ENCODE measurements at places on chromosomes 3 and 15. TPM values are rescaled to one million over a fixed set of nuclear protein-coding genes. Genes with fewer than 3 reads are reported as not detected.

DNA sequence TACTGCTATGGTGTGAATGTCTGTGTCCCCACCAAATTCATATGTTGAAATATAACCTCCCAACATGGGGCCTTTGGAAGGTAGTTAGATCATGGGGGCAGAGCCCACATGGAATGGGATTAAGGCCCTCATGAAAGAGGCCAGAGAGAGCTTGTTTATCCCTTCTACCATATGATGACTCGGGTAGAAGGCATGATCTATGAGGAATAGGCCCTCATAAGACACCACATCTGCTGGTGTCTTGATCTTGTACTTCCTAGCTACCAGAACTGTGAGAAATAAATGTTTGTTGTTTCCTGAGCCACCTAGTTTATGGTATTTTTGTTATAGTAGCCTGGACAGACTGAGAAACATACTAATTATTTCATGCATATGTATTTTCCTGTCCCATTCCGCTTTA is 51.9 kb downstream of the WWTR1 start:
- no peak for DNase-seq

- no peak for DNase-seq
These were observed 82.5 kb upstream of the CTNNB1 start for GRCh38 chr3:41116851-41117250.

- no peak for DNase-seq
These were observed 719.2 kb downstream of the NTRK3 start for GRCh38 chr15:87537295-87537694.

CSPG4 gene
- polyA plus RNA-seq, result 11.5 TPM

DNA sequence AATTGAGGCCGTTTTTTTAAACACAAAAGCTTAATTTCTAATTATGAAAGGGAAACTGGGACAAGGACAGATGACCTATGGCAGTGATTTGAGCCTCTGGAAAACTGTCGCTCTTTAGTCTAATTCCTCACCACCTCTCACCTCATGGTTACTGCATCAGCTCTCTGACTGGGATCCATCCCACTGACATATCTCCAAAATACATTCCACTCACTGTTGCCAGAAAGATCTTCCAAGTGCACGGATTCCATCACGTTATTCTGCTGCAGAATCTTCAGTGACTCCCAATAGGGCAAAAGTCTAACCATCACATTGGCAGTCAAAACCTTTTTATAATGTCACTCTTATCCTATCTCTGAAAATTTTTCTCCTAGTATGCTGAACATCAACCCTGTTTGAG is 132.3 kb upstream of the MB21D2 start:
- no peak for DNase-seq

DNA sequence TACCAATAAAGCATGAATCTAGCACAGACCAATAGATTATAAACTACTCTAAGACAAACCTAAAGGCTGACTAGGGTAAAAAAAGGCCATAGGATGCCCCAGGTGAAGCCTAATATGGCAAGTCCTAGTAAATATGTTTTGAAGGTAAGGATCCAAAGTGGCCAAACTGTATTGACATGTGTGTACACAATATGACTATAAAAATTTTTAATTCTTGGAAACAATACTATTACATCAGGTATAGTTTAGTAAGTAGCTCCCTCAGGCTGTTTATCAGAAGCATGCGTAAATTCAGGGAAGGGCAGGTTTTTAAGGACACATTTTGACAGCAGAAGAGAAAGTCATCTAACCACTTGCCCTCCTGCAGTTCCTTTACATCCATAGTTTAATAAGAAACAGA is 18.8 kb downstream of the GNB4 start:
- DNase-seq, result no peak

- peak; percentile 86 for DNase-seq
These were observed 24.5 kb upstream of the RAD18 start for GRCh38 chr3:8987645-8988383.

PYGO1 gene
- polyA plus RNA-seq, result 1.7 TPM

GOLGA8J gene
- not detected for polyA plus RNA-seq

GRCh38 chr3:55477306-55478303 is 9.5 kb downstream of the WNT5A start:
- no peak for DNase-seq

GP9 gene
- not detected for polyA plus RNA-seq

DNA sequence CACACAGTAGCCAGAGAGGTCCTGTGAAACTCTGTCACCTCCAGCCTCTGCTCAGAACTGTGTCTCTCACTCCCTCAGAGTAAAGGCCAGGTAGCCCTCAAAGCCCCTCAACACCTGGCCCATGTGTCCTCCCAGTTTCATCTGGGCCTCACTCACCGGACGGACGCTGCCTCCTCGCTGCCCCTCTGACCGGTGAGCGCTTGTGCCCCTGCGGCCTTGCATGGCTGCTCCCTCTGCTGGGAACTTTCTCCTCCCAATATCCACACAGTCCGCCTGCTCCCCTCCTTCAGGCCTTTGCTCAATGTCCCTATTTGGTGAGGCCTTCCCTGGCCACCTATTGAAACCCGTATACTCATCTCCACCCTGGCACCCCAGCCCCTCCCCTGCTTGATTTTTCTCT is 36.8 kb upstream of the TRH start:
- DNase-seq, result no peak

DNA sequence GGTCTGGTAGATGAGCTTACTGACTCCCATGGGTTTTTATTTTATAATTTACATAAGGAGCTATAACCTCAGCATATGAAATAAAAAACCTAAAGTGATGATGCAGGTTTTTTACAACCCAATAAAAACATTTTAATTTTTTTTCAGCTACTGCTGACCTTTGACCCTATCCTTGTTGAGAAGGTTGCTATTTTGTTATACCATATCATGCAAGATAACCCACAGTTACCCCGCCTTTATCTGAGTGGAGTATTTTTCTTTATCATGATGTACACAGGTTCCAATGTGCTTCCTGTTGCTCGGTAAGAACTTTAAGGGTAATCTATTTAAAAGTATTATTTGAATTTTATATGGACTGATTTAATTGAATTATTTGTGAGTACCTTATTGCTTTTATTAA is 70.8 kb downstream of the DNAJC13 start:
- DNase-seq, result no peak

GRCh38 chr15:90650117-90650955 is 66.8 kb upstream of the BLM start:
- no peak for DNase-seq

DNA sequence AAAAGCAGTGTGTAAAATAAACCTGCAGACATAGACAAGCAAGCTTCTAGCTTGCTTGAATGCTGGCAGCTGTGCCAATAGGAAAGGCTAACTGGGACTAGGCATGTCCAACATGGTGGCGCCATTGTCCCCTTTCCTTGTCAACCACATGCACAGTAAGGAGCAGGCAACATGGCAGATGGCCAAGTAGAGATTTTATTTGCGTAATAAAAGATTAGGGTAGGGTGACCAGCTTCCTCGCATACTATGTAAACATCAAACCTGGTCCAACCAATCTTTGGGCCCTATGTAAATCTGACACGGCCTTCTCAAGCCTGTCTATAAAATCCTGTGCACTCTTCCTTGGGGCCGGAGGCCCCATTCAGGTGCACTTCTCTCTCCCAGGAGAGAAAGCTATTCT is 575.4 kb upstream of the GOLIM4 start:
- DNase-seq, result no peak

GRCh38 chr3:16085884-16086608 is 88.4 kb upstream of the GALNT15 start:
- DNase-seq, result peak; percentile 94

GRCh38 chr15:48965972-48966371 is 2.3 kb upstream of the SHC4 start:
- DNase-seq, result no peak

NEK10 gene
- 3.1 TPM for polyA plus RNA-seq

PLXNA1 gene
- polyA plus RNA-seq, result 9.9 TPM

SERPINI1 gene
- polyA plus RNA-seq, result 6.4 TPM

DNA sequence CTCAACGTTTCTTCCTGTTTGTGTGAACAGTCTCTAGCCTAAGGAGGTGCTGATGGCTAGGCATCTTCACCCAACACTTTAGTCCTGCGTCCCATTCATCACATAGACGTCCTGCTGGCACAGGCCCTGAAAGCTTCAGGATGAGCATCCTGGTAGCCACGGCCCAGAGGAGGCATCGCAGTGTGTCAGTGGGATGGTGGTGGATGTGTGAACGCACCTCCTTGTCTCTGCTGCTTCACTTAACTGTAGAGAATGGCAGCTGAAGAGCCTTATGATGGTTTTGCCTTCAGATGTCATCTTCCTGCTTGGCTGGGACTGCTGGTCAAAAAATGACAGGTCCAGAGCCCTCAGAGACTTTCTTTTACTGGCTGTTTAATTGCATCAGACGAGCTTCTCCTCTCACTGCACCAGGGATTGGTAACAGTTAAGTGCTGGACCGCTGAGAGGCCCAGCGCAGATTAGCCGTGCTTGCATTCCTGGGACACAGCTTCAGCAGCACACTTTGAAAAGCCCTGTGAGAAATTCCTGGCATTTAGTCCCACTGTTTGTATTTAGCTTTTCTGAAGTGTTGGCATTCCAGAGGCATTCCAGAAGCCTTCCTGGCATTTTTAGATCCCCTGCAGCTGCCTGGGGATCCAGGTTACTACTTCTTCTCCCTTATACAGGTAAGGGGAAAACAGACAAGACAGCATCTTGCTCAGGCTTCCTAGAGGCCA is 132.4 kb upstream of the PLXNA1 start:
- DNase-seq, result peak; percentile 67

C3orf20 gene
- polyA plus RNA-seq, result 0.02 TPM

DNA sequence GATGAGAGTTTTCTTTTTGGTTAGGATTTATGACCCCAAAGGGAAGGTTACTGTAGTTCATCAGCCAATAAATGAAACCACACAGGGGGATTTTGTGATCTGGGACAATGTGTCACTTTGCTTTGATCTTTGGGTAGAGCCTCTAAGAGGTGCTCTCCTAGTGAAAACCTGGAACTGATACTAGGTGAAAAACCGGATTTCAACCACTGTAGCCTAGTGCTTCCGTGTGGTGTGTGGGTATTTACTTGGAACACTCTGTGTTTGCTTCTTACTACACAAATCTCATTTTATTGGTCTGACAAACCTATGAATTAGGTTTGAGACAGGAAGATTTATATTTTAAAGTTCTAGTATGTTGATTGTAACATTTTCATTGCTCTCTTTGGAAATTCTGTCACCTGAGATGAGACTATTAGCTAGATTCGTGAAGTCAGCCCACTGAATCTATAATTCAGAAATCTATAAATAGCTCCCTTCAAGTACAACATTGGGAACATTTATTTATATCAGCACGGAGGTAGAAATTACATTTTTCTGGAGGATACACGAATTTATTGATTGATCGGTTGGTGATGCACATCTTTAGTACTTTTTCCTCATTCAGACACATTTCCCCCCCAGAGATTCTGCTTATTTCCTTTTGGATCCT is 119.8 kb downstream of the AKAP13 start:
- DNase-seq, result no peak

All from right cardiac atrium (tissue), 5 donors.